ENCODE measurements at places on chromosomes 11 and 22.
A peak's percentile ranks its signal among the peaks of the same experiment; 100 is the strongest.

GRCh38 chr11:122678406-122678805 is 22.9 kb downstream of the UBASH3B start:
- no peak for DNase-seq

- DNase-seq: no peak
Measured at GRCh38 chr11:103078710-103079109, 13.2 kb downstream of the DCUN1D5 start.

DNA sequence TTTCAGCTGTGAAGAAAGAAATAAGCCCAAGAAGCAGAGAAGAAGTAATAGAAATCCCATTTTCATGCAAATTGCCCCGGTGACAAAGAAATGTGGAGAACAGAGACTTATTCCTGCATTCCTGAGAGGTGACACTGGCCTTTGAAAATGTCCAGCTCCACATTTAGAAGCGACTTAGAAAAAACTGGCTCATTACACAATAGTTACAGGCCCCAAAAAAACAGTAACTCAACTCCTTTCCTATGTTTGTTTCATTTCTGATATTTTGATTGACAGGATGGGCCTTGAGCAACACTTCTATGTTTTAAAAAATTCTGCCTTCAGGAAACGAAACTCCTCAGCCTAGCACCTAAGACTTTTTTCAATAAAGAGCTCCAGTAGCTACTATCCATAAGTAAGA is 726.9 kb upstream of the TENM4 start:
- DNase-seq: no peak

DNA sequence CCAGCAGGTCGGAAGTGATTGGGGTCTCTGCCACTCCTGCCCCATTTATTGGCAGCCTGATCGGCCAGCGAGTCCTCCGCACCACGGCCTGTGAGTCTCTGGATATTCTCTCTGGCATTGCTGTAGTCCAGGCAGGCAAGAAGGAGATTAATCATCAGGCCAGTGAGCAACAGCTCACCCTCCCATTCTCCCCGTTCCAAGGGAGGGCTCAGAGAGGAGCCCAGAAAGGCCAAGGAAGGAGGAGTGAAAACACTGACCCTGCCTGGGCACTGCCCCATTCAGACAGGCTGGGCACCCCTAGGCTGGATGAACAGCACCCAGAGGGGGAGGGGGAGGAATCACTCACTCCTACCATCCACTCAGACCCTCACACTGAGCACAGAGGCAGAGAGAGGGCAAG is 3.1 kb downstream of the SAA2 start:
- DNase-seq: no peak

- no peak for DNase-seq
Measured at GRCh38 chr11:81470446-81470845, 1263.2 kb downstream of the FAM181B start.

- no peak for DNase-seq
Measured at GRCh38 chr11:120167659-120168058, 29.7 kb upstream of the TRIM29 start.

GRCh38 chr11:119323532-119324033 is 6.7 kb upstream of the MCAM start:
- DNase-seq: no peak

- peak; percentile 69 for DNase-seq
Measured at GRCh38 chr11:121929581-121929980, 186.4 kb downstream of the BLID start.

- DNase-seq: peak; percentile 34
Measured at GRCh38 chr11:66386171-66387069, 14.9 kb upstream of the SLC29A2 start.

DNA sequence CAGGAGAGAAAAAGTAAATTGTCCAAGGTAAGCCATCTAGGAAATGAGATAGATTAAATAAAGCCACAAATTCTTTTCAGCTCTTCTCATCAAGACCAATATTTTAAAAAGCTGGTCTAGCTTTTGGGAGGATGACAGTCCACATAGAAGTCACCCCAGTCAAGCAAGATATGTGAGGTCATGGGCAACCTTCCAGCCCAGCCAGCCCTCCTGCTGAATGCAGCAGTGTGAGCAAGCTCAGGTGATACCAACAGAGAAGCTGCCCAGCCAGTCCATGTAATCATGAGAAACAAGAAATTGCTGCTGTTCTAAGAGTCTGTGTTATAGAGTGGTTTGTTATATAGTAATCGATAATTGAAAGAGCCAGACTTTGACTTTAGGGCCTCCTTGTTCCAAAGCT is 28.7 kb downstream of the KCNE3 start:
- DNase-seq: no peak

DNA sequence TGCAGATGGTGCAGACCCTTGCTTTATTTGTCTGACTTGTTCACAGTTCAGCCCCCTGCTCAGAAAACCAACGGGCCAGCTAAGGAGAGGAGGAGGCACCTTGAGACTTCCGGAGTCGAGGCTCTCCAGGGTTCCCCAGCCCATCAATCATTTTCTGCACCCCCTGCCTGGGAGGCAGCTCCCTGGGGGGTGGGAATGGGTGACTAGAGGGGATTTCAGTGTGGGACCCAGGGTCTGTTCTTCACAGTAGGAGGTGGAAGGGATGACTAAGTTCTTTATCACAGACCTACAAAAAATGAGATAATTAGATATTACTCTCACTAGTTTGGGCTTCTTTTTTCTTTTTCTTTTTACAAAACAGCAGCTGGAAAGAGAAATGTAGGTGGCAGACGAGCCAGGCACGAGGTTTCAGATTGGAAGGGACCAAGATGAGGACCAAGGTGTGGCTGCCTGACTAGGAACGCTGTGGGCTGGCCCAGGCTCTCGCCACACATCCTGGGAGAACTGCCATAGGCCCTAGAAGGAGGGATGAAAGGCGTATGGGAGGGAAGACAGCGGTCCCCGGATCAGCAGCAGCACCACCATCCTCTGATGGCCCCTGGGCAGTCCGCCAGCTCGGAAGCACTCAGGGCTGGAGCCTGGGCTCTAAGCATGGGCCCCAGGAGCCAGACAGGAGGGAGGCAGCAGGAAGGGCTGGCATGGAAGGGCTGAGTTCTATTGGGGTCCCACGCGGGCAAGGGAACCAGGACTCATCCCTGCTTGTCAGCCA is 14.2 kb downstream of the TXN2 start:
- DNase-seq: no peak

GRCh38 chr11:26964339-26964738 is 29.6 kb upstream of the FIBIN start:
- no peak for DNase-seq

- no peak for DNase-seq
Measured at GRCh38 chr22:27863556-27863955, 55.5 kb downstream of the PITPNB start.

DNA sequence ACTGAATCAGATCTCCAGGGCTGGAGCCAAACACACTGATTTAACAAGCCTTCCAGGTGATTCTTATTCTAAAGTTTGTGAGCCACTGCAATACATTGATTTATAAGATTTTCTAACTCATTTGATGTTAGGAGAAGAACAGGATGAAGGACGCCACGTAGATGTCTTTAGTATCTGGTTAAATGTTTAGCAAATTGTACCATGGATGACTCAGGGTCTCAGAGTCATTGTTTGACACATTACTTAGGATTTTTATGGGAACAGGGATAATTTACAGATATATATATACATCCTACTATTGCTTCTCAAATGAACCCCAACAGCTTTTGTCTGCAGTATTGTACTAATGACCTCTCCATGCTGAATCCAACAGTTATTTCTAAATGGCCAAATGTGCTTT is 143.1 kb upstream of the DDI1 start:
- no peak for DNase-seq

- DNase-seq: no peak
Measured at GRCh38 chr22:25382762-25383161, 163.3 kb downstream of the CRYBB2 start.

DNA sequence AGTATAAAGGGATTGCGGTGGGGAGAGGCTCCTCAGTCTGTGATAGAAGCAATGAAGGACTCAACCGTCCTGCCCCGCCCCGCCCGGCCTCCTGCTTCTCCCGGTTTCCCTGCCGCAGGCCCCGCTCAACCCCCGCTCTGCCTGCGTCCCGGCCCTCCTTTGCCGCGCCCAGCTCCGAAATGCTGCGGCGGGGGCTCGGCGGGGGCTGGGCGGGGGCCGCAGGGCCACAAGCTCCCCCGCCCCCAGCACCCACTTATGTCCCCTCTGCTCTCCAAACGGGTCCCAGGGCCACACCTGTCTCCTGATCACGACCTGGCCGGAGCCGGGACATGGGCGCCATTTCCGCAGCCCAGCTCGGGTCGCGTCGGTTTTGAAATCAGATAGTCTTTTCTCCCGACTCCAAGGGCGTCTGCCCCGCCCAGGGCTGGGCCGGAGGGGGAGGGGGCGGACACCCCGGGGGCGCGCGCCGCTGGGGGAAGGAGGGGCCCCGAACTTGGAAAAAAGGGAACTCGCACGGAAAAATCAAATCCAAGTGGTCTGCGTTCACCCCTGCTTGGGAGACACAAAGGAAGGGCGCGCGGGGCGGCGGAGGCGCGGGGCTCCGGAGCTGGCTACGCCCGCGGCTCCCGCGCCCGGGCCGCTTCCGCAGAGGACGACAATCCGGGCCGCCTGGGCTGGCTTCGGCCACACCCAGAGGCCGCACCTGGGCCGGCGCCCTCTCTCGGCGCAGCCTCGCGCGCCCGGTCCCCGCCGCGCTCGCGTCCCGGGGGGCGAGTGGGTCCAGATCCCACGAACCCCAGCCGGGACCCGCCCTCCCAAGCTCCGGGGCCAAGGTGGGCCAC is 70.6 kb upstream of the EP300 start:
- DNase-seq: no peak

DNA sequence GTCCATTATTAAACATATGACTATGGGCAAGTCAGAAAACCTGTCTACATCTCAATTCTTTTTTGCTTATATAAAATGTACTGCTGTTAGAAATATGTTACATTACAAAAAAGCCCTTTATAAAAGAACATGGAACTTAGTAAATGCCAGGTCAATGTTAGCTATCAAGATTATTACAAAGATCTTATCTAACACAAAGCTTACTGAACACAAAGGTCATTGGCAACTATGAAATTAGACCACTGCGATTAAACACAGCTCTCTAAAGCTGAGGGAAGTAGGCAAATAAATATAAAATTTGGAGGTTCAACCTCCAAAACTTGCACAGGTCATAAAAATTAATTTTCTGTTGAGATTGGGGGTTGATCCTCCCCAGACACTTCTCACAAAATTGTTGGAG is 692.8 kb upstream of the CCDC90B start:
- no peak for DNase-seq

DNA sequence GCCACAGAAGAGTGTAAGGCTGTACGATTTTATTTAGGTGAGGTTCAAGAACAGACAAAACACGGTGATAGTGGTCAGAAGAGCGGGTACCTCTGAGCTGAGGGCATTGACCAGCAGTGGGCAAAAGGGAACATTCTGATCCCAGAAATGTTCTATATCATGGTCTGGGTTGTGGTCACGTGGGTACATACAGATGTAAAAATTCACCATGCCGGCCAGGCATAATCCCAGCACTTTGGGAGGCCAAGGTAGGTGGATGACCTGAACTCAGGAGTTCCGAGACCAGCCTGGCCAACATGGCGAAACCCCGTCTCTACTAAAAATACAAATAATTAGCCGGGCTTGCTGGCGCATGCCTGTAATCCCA is 31.1 kb upstream of the GCAT start:
- DNase-seq: no peak

DNA sequence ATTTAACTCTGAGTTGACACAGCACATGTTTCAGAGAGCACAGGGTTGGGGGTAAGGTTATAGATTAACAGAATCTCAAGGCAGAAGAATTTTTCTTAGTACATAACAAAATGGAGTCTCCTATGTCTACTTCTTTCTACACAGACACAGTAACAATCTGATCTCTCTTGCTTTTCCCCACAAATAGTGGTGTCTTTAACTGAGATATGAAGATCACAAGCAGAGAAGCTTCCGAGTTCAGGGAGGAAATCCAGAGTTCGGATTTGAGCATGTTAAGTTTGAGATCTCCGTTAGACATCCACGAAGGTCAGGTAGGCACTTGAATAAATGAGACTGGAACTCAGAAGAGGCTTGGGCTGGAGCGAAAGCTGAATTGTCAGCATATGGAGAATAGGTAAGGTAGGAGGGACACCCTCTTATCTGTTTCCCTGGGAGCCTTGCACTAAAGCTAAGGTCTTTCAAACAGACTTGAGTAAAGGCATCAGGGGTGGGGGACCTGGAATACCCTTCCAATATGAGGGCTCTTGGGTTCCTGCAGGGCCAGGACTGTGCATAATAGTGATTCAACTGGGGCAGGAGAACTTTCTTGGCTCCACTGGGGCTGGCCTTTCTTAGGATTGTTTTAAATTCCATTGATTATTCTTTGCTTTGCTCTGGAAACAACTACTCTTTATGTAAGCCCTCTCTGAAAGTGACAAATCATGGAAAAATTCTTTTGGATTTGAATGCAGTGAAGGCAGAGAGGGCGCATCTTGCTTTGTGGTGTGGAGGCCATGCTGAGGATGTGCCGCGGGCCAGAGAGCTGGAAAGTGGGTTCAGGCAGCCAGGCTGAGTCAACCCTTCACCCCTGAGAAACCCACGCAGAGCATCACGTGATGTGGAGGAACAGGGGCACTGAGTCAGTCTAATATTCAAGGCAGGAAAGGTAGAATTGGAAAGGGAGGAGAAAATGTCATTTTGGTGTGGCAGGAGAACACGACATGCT is 62.7 kb upstream of the AMPD3 start:
- no peak for DNase-seq

- no peak for DNase-seq
Measured at GRCh38 chr22:36097880-36098279, 62.7 kb downstream of the APOL3 start.

DNA sequence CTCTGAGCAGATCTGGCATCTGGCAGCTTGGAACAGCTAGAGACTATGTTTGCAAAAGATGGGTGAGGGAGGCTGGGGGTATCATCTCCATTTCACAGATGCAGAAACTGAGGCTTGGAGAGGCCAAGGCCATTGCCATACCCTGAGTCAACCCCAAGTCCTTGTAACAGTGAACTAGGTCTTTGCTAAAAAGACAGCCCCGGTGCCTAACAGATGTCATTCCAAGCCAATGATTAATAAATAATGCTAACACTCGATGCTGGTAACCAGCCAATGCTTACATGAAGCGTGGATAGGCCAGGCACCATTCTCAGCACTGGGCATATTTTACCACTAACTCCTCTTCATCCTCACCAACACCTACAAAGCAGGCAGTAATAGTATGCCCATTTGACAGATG is 164.0 kb downstream of the MN1 start:
- DNase-seq: no peak

DNA sequence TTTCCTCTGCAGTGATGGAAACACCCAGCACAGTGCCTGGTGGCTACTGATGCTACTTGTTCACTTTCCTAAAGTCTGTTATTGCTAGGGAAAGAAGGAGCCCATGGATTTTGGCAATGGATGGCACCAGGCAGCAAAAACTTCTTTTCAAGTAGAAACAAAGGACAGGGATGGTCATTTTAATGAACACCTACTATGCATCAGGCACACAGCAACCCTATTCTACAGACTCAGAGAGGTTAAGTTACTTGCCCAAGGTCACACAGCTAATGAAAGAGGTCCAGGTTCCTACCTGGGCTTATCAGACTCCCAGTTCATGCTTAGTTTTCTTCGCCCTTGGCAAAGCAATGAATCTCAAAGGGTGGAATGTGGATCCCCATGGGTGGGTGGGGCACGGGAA is 36.9 kb upstream of the CD82 start:
- DNase-seq: no peak

GRCh38 chr22:49106096-49106841 is 721.4 kb downstream of the BRD1 start:
- DNase-seq: no peak
